Stimulated activated CD4-positive, alpha-beta T cell treated with anti-CD3 and anti-CD28 coated beads, Interleukin-15, amount 100 ng/mL, for 48 hours (primary cell): ENCODE measurements at places on chromosomes 3 and 15.

GRCh38 chr15:34206011-34206410 is 3.9 kb downstream of the KATNBL1 start:
- DNase-seq, result no peak

DNA sequence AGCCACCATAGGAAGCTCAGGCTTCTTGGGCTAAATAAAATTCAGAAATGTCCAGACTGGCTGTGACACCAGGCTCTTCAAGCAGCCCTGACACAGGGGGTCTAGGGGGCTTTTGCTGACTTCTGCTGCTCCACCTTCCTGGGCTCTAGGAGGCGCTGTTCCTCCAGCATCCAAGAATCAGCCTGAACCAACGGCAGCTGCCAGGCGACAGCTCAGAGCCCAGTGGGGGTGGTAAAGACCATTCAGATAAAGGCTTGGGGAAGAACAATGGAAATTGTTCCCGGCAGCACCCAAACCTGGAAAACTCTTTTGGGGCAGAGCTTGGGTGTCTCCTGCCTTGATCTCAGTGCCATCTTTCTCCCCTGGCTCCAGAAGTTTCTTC is 21.6 kb upstream of the PSTPIP1 start:
- peak; percentile 45 for DNase-seq

- no peak for DNase-seq
Observed at GRCh38 chr3:184778426-184779332, 33.3 kb upstream of the VPS8 start.

DNA sequence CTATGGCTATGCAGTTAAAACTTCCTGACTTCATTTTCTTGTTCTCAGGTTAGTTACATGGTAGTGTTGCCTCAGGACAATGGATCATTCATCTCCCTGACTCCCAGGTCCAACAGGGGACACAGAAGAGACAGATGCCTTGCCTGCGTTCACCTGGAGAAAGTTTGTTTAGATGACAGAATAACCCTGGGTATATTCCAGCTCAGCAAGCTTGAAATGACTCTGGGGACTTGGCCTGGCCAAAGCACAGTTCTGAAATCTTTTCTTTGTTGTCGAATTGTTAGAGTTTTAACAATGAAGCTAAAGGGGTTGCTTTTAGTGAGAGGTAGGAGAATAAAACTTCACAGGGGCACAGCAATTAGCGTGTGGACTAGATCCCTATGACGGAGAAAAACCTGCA is 206.1 kb downstream of the PDZRN3 start:
- no peak for DNase-seq

DNA sequence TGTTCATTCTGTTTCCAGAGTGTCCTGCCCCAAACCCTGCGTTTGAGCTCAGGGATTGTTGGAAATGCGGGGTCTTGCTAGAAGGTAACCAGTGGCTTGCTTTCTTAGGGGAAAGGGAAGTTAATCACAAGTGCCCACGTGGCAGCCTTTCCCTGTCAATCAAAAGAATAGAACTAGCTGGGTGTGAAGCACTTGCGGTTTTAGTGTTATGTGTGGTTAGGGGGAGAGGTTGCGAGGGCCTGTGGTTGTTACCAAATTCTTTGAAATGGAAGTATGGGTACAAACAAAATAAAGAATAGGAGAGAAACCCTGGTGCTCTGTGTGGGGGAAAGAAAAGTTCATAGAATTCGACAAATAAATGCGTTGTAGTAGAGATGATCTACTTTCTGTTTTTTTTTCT is 67.6 kb downstream of the FNDC3B start:
- peak; percentile 26 for DNase-seq

DNA sequence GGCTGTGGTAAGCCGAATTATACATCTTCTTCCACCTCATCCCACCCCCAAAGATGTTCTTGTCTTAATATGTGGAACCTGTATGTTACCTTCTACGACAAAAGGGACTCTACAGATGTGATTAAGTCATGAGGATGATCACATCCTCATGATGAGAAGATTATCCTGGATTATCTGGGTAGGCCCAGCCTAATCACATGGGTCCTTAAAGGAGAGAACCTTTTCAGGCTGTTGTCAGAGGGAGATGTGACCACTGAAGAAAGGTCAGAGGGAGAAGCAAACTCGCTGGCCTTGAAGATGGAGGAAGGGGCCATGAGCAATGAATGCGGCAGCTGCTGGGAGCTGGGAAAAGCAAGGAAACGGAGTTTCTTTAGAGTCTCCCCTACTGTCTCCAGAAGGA is 12.9 kb upstream of the SCG3 start:
- DNase-seq, result no peak

- no peak for DNase-seq
Observed at GRCh38 chr3:26636096-26636727, 13.6 kb downstream of the LRRC3B start.

DNA sequence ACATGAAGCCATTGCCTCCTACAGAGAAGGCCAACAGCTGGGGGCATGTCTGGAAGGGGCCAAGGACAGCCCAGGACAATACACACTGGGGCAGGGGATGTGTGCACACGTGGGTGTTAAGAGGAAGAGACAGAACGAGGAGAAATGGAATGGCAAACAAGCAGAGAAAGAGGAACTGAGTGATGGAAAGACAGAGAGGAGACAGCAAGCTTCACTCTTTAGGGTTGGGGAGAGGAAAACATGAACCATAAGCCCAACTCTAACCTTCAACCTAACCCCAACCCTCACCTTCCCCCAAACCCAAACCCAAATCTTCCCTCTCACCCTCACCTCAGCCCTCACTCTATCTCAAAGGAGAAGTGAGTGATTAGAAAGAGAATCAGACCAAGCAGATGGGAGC is 11.9 kb upstream of the PARL start:
- no peak for DNase-seq

GRCh38 chr3:131348911-131349310 is 32.7 kb upstream of the NUDT16 start:
- DNase-seq, result no peak

- peak; percentile 20 for DNase-seq
Observed at GRCh38 chr3:59559721-59560435, 510.1 kb upstream of the CFAP20DC start.

GRCh38 chr3:45464336-45465170 is 76.2 kb downstream of the LARS2 start:
- DNase-seq, result peak; percentile 16

DNA sequence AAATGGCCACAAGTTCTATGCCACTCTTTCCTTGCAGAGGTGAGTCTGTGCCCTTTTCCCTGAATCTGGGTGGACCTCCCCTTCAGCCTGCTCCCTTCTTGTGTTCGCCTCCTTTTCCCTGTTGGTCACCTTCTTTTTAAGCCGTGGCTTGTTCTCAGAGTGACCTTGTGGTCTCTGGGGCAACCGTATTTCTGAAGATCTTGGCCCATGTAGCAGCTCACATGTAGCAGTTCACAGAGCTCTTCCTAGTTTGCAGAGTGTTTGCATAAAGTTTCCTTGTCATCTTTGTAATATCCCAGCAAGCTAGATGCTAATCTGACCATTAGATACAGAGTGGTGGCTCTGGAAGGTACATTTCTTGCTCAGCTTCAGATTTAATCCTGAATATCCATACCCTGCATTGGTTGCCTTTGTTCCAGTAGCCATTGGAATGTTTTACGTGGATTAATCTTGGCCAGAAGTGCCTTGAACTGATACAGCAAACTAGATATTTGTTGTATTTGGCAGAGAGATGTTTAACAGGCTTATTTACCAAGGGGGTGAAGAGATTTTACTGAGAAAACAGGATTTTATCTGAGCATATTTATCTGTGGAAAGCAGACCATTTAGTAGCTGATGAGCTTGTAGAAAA is 40.7 kb upstream of the BSN start:
- no peak for DNase-seq

DNA sequence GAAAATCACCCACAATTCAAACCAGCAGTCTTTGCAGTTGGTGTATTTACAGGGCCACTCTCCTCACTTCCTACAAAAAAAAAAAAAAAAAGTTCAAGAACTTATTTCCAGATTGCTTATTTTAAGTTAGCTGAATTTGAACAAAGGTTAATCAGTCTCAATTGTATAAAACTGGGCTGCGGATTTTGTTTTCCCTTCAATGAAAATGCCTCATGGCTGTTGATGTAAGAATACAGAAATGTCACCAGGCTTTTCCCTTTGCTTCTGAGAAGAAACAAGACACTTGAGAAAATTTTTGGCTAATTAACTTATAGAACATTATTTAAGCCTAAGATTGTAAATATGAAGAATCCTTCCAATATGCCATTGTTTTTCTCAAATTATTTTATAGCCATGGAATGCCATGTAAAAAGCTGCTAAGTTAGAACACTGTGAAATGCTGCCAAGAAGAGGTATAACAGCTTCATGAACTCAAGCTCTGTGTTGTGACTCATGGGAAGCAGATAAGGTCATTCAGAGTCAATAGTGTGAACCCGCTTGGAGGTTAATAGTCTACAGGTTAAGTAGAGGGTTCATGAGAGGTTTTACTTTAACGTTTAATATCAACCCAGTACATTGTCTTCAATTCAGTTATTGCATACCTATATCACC is 84.3 kb upstream of the ABI3BP start:
- no peak for DNase-seq

- no peak for DNase-seq
Observed at GRCh38 chr3:179000659-179001058, 71.0 kb downstream of the ZMAT3 start.

DNA sequence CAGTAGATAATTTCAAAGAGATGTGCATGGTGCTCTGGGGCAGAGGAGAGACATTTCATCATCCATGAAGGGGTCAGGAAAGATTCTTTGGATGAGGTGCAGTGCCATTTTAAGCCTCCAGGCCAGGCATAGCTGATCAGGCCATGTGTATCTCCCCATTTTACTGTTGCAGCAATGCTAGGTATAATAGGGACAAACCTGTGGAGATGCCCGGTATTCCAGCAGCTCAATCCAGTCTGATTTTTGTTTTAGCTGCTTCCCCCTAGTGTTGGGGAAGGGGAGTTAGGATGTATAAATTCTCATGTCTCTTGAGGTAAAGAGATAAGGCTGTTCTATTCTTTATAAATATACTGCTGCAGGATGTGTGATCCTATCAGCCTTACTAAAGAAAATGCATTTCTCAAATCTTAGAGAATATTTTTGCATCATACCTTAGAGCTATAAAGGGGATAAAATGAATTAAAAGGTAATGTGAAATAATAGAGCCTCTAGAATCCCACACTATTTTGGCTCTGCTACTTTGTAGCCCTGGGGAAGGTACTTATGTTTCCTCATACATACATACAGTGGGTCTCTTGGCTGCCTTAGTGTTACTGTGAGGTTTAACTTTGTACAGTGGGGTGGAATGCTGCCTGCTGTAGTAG is 5.2 kb downstream of the CDV3 start:
- no peak for DNase-seq
